ENCODE measurements at places on chromosomes 6 and 20.

DNA sequence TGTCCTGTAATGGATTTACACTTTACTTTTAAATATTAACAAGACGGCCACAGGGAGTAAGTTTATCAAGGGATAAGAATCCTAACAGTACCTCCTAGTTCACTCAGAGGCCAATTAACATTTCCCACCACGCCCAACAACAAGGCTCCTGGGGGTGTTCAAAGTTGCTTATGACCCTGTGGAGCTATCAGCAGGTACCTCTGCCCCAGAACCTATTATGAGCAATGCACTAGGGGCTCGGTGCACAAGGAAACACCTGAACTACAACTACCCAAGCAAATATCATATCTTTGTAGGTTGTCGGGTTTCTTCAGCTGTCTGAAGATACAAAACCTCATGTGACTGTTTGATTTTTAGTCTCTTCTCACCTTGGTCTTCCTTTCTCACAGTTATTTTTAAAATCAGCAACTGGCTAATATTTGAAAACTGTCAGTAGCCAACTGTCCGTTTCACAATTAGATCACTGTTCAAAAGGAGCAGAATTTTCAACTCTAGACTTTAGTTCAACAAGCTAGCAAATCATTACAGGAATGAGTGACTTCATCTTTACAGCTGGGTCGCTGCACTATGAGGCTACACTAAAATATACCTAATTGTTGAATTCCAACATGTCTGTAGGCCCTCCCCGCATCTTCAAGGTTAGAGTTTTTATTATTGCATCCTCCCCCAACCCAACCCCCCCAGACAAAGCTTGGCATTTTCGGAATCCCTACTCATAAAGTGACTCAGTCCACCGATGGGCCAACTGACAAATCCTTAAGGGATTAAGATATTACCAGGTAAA is 38.1 kb downstream of the B4GALT5 start:
- peak; percentile 73 for DNase-seq

DNA sequence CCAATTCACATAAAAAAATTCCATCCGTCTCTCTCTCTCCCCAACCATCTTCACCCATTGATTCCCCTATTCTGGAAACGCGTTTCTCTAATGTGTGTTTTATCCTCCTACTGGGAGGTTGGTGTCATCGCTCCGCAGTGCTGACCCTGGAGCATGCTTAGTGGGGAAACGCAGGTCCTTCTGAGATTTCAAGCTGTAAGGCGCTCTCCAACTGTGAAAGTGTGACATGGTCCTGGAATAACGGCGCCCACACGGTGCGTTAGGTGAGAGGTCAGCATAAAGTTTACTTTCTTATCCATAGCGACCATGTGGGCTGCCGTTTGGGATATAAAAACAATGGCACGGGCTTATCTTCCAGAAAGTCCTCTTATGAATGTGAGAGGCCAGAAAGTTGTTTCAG is 123.9 kb downstream of the WDR27 start:
- DNase-seq, result no peak

- no peak for DNase-seq
Observed at GRCh38 chr20:51195419-51195901, 172.6 kb upstream of the KCNG1 start.

GRCh38 chr6:57421503-57421902 is 104.1 kb downstream of the PRIM2 start:
- DNase-seq, result no peak

DNA sequence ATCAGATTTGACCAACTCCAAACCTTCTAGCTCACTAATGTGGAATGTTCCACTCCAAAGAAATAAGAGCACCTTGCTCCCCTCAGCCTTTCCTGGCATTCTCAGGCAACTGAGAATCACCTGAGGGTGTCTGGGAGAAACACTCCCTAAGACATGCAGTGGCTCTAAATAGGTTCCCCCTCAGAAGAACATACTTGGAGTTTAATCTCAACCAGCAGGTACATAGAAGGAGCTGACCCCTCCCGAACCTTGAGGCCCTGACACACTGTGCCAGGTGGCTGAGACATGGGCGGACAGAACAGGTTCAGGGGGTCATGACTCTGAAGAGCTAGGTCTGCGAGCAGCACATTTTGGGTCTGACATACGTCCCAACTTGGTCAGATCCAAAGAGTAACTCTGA is 107.6 kb upstream of the MAP3K4 start:
- DNase-seq, result no peak

GRCh38 chr6:4125933-4126864 is 9.2 kb downstream of the ECI2 start:
- no peak for DNase-seq

Measured in activated CD4-positive, alpha-beta T cell treated with anti-CD3 and anti-CD28 coated beads, Interleukin-2, Interleukin-4, amounts not matched to agents 100 ng/mL and 50 ng/mL, durations not matched to agents 16 hours and 8 hours (primary cell).